ENCODE measurements at places on chromosomes 1 and 21.

- no peak for DNase-seq
These were observed 34.2 kb upstream of the TMEM125 start for GRCh38 chr1:43235451-43236121.

- no peak for DNase-seq
These were observed 73.2 kb upstream of the COA6 start for GRCh38 chr1:234300096-234300495.

- no peak for DNase-seq
These were observed 30.0 kb upstream of the PADI6 start for GRCh38 chr1:17342014-17342441.

DNA sequence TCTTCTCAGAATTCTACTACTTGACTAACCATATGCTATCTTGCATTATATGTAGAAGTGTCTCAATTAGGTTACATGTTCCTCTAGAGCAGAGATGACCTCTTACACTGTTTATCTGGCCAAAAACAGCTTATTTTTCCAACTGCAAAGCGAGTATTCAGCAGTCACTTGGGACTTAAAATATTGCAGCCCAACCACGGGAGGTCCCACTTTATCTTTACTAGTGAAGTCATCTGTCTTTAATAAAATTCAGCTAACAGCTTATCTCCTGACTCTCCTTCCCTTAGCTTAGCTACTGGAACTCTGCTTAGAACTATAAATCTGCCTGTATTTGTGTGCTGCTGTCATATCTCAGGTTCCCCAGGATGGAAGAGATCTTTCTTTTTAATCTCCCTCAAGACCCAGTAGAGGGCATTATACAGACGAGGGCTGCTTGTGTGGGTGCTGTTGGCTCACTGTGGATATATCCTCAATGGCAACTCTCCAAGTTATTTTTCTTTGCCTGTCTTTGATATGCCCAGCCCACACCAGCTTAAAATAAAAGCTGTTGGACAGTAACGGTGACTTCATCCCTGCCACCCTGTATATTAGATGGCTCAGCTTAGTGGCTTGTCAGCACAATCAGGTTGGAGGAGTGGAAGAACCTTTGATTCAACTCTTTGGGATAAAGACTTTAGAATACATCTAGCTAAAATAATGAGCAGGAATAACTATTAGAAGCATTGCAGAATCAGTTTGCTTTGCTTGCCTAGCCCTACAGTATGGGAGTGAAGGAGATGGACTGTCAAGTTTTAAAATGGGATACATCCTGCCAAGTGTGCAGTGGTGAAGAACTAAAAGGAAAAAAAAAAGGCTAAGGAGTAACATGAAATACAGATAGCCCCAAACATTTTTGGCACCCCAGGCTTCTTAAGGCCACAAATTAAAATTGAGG lies 9.6 kb downstream of the ENSA start:
- DNase-seq: peak; percentile 44

DNA sequence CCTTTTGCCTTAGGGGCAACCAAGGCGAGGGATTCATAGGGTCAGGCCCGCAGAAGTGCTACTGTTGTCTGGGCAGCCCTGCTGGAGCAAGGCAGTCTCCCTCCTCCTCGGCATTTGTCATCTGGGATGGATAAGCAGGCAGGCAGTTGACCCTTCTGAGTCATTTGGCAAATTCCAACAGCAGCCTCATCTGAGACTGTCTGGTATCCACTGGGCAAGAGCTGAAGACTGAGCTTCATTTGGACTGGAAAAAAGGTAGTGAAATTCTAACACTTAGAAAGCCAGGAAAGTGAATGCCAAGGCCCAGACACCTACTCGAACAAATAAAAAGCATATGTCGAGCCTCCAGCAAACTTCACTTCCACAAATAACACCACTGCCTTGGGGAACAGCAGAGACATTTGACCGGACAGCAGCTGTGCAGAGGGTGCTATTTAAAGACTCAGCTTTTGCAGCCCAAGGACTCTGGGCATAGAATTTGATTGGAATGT lies 4.0 kb upstream of the ZBTB40 start:
- DNase-seq: no peak

- no peak for DNase-seq
These were observed 144.6 kb downstream of the LMO4 start for GRCh38 chr1:87473203-87473661.

DNA sequence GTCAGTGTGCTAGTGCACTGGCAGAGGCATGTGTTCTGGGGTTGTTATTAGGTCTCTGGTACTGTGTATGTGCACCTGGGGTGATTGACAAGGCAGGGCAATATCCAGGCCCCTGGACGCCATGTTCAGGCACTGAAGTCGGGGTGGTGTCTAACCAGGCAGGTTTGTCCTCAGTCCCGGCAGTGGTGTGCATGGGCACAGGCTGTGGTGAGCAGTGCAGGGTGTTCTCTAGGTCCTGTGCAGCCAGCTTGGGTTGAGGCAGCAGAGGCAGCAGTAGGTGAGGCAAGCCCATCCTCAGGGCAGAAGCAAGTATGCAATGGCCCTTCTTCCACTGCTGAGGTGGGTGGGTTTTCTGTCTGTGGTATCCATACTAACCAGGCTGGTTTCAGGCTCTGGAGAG lies 252.3 kb upstream of the LRRC7 start:
- no peak for DNase-seq

DNA sequence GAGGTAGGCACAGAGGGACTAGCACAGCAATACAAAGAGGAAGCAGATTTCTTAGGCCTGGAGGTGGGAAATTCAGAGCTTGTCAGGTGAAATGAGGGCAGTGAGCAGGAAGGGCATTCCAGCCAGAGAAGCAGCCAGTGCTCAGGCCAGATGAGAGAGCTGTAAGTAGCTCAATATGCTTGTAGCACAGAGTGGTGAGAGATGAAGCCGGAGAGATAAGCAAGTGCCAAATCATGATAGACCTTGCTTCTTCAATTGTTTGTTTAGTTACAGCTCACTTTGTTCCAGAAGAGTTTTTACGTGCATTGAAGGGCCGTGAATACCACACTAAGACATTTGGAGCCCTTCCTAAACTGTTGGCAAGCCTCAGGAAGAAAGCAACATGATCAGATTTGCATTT lies 42.0 kb upstream of the ADAMTS1 start:
- DNase-seq: no peak

DNA sequence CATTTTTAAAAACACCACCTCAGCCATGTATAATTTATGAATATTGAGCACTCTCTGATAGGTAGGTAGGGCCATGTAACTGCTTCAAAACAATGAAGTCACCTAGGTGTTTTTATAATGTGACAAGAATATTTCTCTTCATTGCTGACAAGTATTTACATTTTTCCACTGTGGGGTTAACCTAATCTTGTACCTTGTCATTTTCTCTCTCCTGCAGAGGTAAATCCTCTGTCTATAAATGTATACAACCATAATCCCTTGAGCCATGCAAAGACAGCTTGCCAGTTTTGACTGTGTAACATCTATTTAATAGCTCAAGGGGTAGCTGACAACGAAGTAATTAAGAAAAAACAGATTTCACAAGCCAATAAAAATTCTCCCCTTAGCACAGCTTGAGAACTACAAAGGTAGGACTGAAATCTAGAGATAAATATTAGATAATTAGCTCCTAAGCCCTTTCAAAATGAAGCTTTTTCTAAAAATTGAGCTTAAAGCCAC lies 137.6 kb upstream of the POGK start:
- DNase-seq: no peak

DNA sequence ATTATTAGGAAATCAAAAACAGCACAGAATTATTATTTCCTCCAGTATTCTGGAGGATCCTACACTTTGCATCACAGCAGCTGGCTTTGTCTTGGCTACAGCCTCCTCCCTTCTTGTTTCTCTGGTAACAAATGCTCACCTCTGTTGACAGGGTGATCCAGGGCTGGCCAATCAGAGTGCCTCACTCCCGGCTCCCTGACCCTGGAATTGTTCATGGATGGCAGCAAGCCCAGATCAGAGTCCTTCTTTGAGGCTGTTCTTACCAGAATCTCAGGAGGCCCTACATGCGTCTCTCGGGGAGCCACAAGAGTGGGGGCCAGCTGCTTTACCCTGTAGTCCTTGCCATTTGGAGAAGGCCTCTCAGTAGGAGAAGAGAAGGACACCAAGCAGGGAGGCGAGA lies 48.4 kb upstream of the IGSF5 start:
- no peak for DNase-seq

DNA sequence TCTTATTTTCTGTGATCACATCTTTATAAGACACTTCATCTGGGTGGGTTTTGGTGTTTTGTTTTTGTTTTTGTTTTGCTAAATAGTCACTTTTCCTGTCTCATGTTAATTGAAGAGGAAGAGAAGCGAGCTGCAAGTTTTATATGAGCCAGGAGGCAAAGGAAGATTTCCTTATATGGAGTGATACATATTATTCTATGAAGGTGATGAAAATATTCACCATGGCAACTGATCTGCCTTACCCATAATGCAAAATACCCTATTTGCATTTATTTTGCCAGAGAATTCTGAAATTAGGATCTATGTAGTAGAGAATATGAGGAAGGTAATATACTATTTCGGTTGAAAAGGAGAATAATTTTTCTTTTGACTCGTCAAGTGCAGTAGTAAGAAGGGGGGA lies 13.9 kb downstream of the CXADR start:
- no peak for DNase-seq

DNA sequence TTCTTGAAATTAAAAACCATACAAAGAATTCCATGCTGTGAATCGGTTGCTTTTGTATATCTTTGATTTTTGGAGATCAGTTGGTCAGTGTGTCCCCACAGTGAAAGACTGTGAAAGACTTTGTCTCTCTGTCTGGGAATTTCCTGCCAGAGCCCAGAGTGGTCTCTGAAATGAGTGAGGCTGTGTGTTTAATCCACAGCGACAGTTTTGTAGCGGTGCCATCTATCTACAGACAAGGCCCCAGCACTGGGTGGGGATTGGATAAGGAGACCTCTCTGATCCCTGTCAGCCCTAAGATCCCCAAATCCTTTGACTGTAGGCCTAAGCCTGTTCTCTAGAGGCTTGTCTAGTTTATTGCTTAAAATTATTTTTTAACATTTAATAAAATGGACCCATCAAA lies 10.3 kb downstream of the GPR25 start:
- no peak for DNase-seq

GRCh38 chr1:20740781-20741180 lies 8.3 kb upstream of the SH2D5 start:
- DNase-seq: no peak

DNA sequence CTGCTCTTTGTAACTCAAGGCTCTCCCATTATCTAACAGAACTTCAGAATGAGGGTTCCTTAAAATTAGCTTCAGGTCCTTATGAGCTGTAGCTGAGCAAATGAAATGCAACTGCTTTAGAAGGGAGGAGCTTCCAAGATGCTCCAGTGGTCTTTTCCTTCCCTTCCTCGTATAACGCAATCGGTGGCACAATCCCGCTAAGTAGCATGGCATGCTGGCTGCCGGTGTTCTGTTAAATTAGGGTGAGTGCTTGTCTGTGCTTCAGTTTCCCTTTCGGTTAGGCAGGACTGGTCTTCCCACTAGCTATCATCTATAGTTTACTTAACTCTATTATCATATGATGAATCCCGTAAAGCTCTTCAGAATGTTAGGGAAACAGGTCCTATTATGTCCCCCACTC lies 917 bp downstream of the KIAA0040 start:
- peak; percentile 45 for DNase-seq

- no peak for DNase-seq
These were observed 293.8 kb upstream of the PBX1 start for GRCh38 chr1:164265232-164265631.

GRCh38 chr1:94741996-94742395 lies 78.2 kb upstream of the SLC44A3 start:
- DNase-seq: no peak

GRCh38 chr1:228311091-228311490 lies 95.5 kb downstream of the TRIM11 start:
- DNase-seq: no peak

GRCh38 chr1:153355445-153356071 lies 2.1 kb upstream of the S100A9 start:
- DNase-seq: peak; percentile 44

DNA sequence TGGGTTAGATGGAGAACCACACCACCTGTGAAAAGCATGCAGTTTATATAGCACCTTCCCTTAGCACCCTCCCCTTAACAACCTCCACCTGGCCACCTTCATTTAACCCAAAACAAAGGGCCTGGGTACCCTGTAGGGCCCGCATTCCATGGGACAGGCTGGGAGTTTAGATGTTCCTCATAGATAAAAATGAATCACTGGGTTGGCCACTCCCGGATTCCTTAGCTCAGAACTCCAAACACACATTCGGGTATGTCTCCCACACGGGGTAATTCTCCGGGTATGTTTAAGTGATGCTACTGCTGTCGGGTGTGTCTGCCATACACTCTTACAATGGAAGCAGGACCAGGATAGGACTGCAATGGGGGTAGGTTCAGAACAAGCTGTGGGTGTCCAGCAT lies 43.9 kb upstream of the FOXO6 start:
- DNase-seq: no peak

- DNase-seq: peak; percentile 95
These were observed at the start of gene CHD1L for GRCh38 chr1:147242449-147243227. TSS of gene CHD1L (plus strand) at chr1:147242684. CDS start at chr1:147242704, 20 bp downstream.

GRCh38 chr1:226973371-226973897 lies 33.3 kb downstream of the COQ8A start:
- no peak for DNase-seq

DNA sequence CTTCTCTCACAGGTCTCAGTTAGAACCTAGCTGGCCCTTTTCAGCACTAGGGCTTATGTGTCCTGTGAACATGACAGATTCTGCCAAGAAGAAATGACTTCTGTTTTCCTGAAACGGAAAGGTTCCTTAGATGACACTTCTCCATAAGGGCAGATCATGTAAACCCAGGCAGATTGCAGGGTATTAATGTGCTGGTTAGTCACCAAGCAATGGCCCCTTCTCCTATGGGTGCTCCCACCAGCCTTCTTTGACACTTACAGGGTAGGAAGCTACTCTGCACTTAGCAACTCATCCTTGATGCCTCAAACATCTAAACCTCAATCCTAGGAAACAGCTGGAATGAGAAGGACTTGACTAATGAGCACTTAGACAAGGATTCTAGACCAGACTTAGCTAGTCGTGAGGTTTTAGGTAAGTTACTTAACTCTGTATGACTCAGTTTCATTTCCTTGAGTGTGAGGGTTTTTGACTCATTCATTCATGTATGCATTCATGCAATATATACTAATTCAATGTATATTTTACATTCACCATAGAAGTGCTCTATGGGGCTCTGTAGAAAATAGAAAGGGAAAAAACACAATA lies 74.1 kb upstream of the PLXNA2 start:
- no peak for DNase-seq

- no peak for DNase-seq
These were observed 26.8 kb downstream of the IFFO2 start for GRCh38 chr1:18929686-18930085.

DNA sequence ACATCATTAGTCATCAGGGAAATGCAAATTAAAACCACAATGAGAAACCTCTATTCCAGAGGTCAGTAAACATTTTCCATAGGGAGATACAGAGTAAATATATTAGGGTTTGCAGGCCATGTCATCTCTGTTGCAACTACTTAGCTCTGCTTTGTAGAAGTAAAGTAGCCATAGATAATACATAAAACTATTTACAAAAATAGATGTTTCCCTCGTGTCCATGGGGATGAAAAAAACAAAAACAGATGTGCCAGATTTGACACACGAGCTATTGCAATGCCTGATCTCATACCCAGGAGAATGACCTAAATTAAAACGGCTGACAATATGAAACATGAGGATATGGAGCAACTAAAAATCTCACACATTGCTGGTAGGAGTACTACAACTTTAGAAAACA lies 17.3 kb downstream of the LTN1 start:
- no peak for DNase-seq

Data from CD4-positive, alpha-beta T cell treated with Interleukin-12 subunit alpha and Interleukin-12 subunit beta, for 1 hour (primary cell).